ENCODE measurements at places on chromosomes 7 and 10.

- DNase-seq = no peak
Measured at GRCh38 chr7:11775401-11775800, 56.6 kb downstream of the THSD7A start.

- no peak for DNase-seq
Measured at GRCh38 chr10:75860009-75860408, 428.6 kb downstream of the LRMDA start.

GRCh38 chr7:21722371-21722770 is 179.5 kb downstream of the DNAH11 start:
- no peak for DNase-seq

GRCh38 chr7:38518541-38518940 is 112.6 kb downstream of the AMPH start:
- no peak for DNase-seq

DNA sequence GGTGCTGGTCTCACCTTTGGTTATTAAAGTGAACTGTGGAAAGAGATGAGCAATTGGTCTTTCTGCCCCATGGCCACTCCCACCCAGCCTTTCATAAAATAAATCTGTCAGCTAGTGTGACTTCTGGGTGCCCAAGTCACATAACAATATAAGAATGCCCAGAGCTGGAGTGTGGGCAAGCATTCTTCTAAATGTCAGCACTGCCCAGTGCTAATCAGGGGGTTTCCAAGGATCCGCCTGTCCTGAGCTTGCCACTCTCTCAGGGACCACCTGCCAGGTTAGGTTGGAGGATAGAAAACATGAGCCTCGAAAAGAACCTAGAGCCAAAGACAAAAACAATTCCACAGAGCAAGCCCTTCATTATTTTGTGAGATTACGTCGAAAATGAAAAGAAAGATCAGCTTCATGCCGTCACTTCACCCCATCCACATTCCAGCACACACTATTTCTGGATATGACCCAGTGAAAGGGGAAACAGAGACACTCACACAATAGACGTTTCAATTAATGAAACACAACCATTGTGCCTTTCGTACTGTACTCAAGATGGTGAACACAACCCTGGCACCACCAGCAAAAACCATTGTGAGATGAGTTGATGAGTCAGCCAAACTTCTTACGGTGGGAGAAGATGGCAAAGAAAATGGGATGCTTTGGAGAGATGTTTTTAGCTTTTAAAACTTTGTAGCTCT is 30.8 kb downstream of the SCRN1 start:
- DNase-seq = no peak

GRCh38 chr7:32921896-32922295 is 30.3 kb upstream of the KBTBD2 start:
- DNase-seq = no peak

DNA sequence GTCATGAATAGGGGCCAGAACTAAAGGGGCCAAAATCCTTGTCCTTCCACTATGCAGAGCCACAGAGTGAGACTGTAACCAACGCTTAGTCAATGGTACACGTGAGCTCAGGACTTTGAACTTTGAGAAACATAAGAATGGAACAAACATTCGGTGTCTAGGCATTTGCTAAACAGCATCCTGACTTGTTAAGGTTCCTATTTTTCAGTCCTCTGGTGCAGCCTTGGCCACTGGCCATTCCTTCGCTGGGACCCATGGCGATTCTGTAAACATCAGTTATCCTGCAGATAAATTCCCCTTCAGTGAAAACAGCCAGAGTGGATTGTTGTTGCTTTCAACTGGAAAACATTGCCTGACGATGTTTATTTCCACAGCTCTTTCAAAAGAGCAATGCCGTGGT is 266.8 kb downstream of the SORCS1 start:
- no peak for DNase-seq

GRCh38 chr10:78985973-78986818 is 82.6 kb upstream of the ZMIZ1 start:
- DNase-seq = no peak

DNA sequence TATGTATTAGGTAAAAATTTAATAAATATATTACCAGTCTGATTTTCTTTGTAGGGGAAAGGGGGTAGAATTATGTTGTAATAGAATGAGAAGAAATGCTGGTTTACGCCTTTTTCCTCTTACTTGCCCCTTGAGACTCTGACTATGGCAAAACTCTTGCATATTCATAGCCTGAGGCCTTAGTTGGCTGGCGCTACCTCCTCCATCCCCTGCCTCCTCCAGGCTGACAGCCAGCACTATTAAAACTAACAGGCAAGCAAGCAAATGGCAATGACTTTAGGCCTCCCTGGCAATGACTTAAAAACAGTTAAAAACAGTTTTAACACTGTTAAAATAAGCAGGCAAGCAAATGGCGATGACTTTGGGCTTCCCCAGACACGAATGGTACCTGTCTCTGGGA is 14.4 kb downstream of the PKD2L1 start:
- no peak for DNase-seq

GRCh38 chr10:13732465-13732881 is 145.7 kb downstream of the PRPF18 start:
- DNase-seq = no peak

- DNase-seq = no peak
Measured at GRCh38 chr10:125130916-125131315, 29.4 kb downstream of the CTBP2 start.

GRCh38 chr7:155930527-155930926 is 118.3 kb upstream of the SHH start:
- no peak for DNase-seq

GRCh38 chr10:120455004-120455403 is 2.0 kb upstream of the PLPP4 start:
- DNase-seq = no peak

DNA sequence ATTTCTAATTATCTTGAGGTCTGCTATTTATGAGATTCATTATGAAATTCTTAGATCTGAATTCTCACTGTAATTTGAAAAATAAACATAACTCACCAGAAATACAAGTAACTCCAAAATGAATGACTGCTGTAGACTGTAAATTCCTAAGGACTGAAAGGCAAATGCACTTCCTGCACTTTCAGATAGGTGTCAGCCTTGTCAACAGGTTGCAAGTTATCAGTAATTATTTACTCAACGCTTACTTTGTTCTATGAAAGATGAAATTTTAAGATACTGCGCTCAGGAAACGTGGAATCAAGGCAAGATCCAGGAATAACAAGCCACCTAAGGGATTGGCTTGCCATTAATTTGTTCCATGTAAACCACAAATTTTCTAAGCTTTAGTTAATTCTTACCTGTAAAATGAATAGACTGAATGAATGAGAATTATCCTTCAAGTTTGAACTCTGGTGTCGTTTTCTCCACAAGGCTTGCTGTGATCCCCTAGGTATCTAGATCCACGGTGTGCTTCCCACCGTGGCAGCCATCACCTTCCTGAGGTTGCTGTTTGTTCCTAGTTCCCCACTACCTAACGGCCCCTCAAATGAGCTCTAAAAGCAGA is 12.6 kb downstream of the DHX32 start:
- no peak for DNase-seq

DNA sequence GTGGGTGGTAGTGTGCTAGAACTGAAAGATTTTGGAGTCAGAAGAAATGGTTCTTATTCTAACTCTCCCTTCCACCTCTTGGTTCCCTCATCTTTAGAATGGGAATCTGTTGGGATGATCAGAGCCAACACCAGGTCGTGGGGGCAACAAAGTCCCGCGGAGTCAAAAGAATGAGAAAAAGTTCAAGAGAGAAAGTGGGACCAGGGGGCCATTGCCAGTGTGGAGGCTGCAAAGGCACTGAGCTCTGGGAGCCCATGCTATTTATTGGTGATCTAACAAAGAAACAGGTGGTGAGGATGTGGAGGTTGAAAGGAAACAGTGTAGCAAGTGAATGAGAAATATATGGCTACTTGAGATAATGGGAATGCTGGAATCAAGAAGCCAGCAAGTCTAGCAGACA is 29.4 kb downstream of the AGAP4 start:
- DNase-seq = no peak

GRCh38 chr10:6476989-6477388 is 103.1 kb downstream of the PRKCQ start:
- DNase-seq = no peak

GRCh38 chr10:131020775-131021174 is 290.7 kb downstream of the TCERG1L start:
- DNase-seq = no peak

- no peak for DNase-seq
Measured at GRCh38 chr10:9853405-9854355, 1164.0 kb upstream of the CELF2 start.

DNA sequence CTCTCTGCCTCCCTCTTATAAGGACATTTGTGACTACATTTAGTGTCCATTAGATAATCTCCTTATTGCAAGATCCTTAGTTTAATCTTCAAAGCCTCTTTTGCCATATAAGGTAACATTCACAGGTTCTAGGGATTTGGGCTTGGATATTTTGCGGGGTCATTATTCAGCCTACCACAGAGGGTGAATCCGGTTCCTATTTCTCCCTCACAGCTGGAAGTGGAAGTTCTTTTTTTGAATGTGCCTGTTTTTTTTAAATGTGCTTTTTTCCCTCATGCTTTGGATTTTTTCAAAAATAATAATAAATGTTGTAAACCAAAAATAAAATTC is 17.1 kb upstream of the FAM221A start:
- DNase-seq = no peak

- DNase-seq = no peak
Measured at GRCh38 chr7:29565224-29565630, 1.6 kb downstream of the PRR15 start.

DNA sequence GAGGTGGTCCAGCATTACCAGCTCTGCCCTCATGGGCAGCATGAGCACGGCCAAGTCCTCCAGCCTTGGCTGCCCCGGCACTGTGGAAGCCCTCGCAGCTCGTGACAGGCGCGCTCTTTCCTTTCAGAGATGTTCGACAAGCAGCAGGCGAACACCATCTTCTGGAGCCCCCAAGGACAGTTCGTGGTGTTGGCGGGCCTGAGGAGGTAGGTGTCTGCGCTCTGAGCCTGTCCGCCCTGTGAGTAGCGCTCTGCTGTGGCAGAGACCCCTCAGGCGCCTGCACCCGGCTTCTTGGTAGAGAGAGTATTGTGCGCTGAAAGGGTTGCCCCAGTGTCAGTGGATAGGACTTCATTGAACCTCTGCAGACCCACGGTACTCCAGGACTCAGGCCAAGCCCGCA is 19.8 kb downstream of the EIF3B start:
- no peak for DNase-seq

- no peak for DNase-seq
Measured at GRCh38 chr10:7541137-7542087, 125.4 kb downstream of the ITIH5 start.

DNA sequence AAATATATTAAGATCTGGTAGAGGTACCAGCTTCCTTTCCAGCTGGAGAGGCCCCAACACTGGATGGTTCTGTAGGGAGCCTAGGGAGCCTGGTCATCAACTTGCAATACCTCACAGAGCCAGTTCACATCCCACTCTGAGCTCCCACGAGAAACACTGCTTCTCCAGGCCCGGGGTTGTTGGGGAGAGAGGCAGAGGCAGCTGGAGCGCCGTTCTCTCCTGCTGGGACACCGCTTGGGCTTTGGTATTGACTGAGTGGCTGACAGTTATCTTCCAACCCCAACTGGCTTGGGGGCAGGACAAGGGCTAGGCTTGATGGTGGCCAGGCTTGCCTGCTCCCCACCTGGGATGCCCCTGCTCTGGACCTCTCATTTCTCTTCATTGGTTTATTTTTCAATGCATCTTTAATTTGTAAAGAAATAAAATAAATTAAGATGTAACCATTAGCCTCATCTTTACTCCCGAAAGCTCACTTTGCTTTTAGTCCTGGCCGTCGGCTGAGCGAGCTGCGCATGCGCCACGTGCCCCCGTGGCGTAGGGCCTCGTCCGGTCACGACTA is 10.0 kb upstream of the CHCHD1 start:
- DNase-seq = peak; percentile 61

- no peak for DNase-seq
Measured at GRCh38 chr7:883055-884021, 7.0 kb downstream of the GET4 start.

DNA sequence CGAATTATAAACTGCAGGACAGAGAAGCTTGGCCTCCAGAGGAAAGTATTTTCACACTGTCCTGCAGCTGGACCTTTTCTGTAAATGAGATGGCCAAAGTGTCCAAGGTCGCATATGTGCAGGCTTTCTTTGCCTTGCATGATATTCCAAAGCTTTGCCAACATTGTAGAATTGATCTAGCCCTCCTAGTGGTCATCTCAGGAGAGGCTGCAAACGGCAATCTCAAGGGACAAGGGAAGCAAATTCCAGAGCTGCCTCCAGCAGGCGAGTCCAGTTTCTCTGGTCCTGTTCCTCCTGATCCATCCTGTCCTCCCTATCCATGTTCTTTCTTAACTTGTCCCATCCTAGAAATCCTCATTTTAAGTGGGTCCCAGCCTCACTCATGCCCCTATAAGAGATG is 373.4 kb upstream of the PCDH15 start:
- no peak for DNase-seq

GRCh38 chr10:88249450-88249849 is 333.7 kb downstream of the RNLS start:
- DNase-seq = no peak

DNA sequence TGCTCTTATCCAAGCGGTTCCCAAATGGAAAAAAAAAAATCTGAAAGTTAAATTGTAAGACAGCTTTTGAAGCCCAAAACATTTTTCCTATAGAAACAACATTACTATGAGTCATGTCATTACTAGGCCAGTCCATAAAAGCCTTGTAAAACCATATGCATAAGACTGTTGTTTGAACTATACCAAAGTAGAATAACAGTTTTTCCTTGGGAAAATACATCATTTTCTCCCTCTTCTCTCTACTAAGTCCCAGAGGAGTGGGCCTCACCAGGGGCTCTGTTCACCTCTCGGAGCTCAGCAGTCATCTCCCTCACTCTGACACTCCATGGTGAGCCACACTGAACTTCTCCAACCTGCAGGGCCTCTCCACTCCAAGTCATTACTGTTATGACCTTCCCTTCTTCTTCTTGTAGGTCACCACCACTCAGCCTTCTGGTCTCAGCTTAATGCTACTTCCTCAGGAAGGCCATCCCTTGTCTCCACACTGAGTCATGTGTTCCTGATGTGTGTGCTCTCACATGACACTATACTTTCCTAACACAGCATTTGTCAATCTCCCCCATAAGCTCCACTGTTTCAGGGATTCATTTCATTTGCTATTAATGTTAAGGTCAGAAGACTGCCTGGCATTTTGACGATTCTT is 32.5 kb downstream of the ZNF438 start:
- DNase-seq = no peak

All from stimulated activated CD8-positive, alpha-beta memory T cell treated with anti-CD3 and anti-CD28 coated beads, Interleukin-4, amount 100 ng/mL, for 4 hours (primary cell).